Fibroblast of lung (primary cell): ENCODE measurements at places on chromosomes 16 and 17. TPM values are rescaled to one million over a fixed set of nuclear protein-coding genes. Genes with fewer than 3 reads are reported as not detected.

CCL17 gene
- total RNA-seq: not detected in 2 replicates

CENPT gene
- 15.4 and 23.1 TPM in 2 replicates for total RNA-seq

- no peak for DNase-seq
- H3K4me3 ChIP-seq: no peak overlapping the region
- H3K27ac ChIP-seq: no peak overlapping the region
Observed at GRCh38 chr17:74148446-74148845, 55.0 kb upstream of the RPL38 start.

DNA sequence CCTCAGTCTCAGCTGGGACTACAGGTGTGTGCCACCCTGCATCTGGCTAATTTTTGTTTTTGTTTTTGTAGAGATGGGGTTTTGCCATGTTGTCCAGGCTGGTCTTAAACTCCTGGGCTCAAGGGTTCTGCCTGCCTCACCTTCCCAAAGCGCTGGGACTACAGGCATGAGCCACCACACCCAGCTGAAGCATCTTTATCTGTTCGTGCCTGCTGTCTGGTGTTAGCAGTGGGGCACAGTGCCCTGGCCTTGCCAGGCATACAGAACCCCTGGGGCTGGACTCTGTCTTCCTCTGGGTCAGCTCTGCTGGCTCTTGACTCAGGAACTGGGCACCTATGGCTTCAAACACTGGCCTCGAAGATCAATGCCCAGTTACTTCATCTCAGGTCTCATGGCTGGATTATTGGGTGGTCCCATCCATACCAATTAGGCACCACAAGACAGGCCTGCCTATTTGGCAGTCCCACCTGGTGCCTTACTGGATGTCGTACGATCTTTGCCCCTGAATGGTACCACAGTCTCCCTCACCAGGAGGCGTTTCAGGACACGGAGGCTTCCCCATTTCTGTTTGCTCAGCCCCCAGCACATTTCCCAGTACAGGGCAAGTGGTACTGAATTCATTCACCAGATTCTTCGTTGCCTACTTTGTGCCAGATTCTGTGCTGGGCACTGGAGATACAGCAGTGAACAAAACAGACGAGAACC is 99.3 kb downstream of the RAB11FIP4 start:
- no peaks in the 10 kb centered on the region for H3K36me3 ChIP-seq
- H3K4me3 ChIP-seq: no peak overlapping the region
- peaks cover 4% of the 10 kb centered on the region for H3K4me1 ChIP-seq
- H3K27me3 ChIP-seq: peaks cover 47% of the 10 kb centered on the region
- H3K27ac ChIP-seq: no peak overlapping the region
- no peak for DNase-seq

- H3K4me3 ChIP-seq: no peak overlapping the region
- H3K4me1 ChIP-seq: peaks cover 3% of the 10 kb centered on the region
- H3K36me3 ChIP-seq: peaks cover 10% of the 10 kb centered on the region
- H3K27me3 ChIP-seq: no peaks in the 10 kb centered on the region
- H3K27ac ChIP-seq: no peak overlapping the region
- DNase-seq: no peak
Observed at GRCh38 chr16:56478281-56479049, 27.1 kb downstream of the OGFOD1 start.
